AG04449 (cell line): ENCODE measurements at places on chromosomes 12 and 14.

GRCh38 chr12:11960646-11961045 is 110.1 kb upstream of the BCL2L14 start:
- no peak for DNase-seq

GRCh38 chr12:4786795-4787194 is 66.6 kb downstream of the GALNT8 start:
- no peak for DNase-seq

- no peak for DNase-seq
Measured at GRCh38 chr14:98923596-98923995, 348.4 kb downstream of the BCL11B start.

DNA sequence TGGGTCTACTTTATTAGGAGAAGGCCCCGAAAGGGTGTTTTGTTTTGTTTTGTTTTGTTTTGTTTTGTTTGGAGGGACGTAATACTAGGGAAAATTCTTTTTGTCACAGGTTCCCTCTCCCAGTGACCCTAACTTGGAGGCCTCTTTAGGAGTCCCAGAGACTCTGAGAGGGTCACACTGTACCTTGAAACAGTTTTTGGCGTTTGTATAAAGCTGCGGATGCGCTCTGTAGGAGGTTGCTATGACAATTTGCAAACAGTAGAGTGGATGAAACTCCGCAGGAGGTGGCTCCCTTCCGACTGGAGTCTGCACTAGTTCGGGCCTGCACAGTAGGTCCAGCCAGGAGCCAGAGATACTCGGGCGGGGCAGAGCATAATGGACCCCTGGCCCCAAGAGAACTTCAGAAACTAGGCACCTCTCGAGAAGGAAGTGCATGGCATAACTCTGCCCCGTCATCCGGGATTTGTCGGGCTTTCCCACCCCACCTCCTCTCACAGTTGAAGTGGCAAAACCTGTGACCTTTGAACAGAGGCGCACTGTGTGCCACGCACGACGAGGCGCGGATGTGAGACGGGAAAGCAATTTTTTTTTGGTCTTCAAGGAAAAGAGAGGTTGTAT is 1.3 kb upstream of the DYRK2 start:
- DNase-seq = no peak

DNA sequence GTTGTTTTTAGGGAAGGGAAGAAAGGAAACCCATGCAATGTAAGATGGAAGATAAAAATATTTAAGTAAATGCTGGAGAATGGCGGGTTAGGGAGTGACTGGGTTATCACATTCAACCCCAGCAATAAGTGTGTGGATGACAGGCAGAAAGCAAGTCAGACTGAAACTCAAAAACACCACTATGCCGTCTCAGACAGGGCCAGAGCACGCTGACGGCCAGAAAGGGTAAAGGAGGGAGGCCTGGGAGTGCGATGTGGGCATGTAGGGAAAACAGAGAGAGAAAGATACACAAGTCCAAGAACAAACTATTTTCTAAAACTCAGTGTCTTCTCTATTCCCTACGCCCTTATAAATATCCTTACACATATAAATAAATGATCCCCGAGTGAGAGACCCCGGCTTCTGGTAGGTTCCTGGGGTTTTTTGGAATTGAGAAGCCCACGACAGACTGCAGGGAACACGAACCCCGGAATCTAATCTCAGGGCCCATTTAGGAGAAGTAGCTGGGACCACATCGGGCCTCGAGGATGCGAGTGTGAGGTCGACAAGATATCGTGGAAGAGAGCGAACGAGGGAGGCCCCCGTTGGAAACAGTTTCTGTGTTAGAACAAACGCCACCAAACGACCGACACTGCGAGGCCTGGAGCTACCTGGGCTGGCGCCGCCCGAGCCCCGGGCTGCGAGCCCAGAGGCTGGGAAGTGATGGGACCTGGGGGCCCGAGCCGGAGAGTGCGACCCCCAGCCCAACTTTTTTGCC is 735 bp upstream of the OTX2 start:
- DNase-seq = no peak

GRCh38 chr12:88958153-88958552 is 377.9 kb upstream of the KITLG start:
- DNase-seq = no peak

DNA sequence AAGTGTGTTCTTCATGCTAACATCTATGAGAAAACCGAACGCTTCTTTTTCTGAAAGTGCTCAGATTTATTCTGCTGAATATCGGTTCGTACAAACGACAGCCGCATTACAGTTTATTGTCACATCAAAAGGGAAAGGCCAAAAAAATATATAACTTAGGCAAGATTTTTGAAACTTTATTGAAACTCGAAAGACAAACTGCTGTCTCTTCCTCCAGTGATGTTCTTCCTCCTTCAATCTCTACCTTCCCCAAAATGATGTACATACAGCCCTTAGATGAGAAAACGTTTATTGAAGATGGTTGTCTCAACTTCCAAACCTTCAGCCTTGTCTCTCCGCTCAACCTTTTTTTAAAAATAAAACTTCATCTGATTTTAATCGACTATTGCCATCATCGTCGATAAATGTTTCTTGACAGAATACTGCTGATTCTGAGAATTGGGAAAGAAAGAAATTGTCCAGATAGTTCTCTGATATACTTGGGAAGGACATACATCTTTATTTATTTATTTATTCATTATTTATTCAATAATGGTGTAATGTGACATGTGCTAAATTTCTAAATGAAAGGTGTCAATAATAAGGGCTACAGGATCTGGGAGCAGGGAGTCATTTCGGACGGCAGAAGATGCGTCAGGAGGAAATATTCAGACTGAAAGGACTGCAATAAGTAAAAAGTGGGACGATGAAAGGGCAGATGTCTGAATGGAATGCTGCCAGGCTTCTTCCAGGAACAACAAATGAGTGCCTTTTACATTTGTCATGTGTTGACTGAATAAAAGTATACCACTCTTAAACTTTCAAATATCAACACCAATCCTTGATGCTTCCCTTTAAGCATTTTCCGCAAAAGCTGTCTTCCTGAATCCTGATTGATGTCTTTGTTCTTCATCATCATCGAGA is 817 bp upstream of the MDM1 start:
- no peak for DNase-seq

DNA sequence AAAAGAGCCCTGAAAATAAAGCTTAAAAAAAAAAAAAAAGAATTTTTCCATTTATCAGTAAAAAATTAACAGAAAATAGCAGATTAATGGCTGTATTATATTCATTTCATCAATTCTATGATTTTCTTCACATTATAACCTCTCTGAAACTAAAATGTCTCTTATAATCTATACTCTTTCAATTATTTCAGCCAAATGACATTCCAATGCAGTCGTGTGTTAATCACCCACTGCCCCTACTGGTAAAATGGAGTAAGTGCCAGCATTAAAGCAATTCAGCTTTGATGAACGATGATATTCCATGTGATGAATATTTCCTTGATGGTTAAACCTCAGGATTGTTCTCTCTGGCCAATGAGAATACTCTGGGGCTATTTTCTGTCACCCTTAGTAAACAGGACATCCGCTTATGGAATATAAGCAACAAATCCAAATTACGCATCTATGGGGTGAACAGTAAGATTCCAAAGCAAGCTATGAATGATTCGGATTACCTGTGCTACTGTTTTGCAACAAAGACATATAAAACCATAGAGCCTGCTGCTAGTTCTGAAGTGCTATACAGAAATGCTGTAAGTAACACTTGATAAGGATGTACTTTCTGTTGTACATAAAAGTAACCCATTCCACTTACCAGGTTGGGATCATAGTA is 20.3 kb upstream of the SYCP3 start:
- no peak for DNase-seq

GRCh38 chr12:109710747-109711595 is 2.7 kb upstream of the FAM222A start:
- DNase-seq = peak; percentile 9
